ENCODE measurements at places on chromosomes 5 and 9. TPM values are rescaled to one million over a fixed set of nuclear protein-coding genes. Genes with fewer than 3 reads are reported as not detected.

- no peaks in the 10 kb centered on the region for H3K36me3 ChIP-seq
- H3K4me1 ChIP-seq = peaks cover 28% of the 10 kb centered on the region
- DNase-seq = peak; percentile 92
Observed at GRCh38 chr5:111997711-111998110, 240.7 kb upstream of the NREP start.

- H3K36me3 ChIP-seq = peaks cover 37% of the 10 kb centered on the region
- no peak for DNase-seq
- H3K27me3 ChIP-seq = no peaks in the 10 kb centered on the region
- H3K27ac ChIP-seq = peak overlapping the region; percentile 44
- H3K4me3 ChIP-seq = no peak overlapping the region
Observed at GRCh38 chr5:59684388-59685190, 208.9 kb downstream of the PDE4D start.

- no peak overlapping the region for H3K4me3 ChIP-seq
- peaks cover 19% of the 10 kb centered on the region for H3K4me1 ChIP-seq
- no peaks in the 10 kb centered on the region for H3K27me3 ChIP-seq
- peaks cover 6% of the 10 kb centered on the region for H3K36me3 ChIP-seq
Observed at GRCh38 chr9:107866711-107867311, 377.2 kb upstream of the KLF4 start.

DNA sequence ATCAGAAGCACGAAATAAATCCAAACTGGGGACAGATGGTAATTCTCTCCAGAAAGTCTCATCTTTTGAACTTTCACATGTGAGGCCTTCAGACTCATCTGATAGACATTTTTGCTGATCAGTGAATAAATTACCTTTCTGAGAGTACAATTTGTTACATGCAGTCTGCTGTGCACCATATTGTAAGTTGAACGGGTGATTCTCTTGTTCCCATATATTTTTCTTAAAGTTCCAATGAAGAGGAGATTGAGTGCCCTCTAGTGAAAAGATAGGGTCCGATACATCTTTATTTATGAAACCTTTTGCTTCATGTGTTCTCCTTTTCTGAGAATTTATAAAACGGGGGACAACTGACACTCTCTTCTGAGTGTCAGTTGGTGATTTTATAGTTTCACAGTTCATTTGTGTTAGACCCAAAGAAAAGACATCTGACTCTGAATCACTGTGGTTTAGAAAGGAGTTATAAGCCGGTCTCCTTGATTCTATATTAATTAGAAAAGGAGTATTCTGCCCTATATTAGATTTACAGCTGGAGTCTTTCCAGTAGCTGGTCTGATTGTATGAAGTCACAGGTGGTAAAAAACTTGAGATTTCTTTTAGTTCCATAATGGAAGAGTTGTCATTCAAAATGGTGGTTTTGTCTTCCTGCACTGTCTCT, 30.4 kb downstream of the GNG10 start:
- H3K27me3 ChIP-seq = no peaks in the 10 kb centered on the region
- no peak overlapping the region for H3K4me3 ChIP-seq
- peak overlapping the region; percentile 27 for H3K27ac ChIP-seq
- H3K4me1 ChIP-seq = no peaks in the 10 kb centered on the region

- H3K27me3 ChIP-seq = no peaks in the 10 kb centered on the region
- peaks cover 29% of the 10 kb centered on the region for H3K4me1 ChIP-seq
- H3K36me3 ChIP-seq = no peaks in the 10 kb centered on the region
- peak overlapping the region; percentile 73 for H3K27ac ChIP-seq
- peak overlapping the region; percentile 4 for H3K4me3 ChIP-seq
Observed at GRCh38 chr9:21836437-21837161, 34.2 kb downstream of the MTAP start.

DNA sequence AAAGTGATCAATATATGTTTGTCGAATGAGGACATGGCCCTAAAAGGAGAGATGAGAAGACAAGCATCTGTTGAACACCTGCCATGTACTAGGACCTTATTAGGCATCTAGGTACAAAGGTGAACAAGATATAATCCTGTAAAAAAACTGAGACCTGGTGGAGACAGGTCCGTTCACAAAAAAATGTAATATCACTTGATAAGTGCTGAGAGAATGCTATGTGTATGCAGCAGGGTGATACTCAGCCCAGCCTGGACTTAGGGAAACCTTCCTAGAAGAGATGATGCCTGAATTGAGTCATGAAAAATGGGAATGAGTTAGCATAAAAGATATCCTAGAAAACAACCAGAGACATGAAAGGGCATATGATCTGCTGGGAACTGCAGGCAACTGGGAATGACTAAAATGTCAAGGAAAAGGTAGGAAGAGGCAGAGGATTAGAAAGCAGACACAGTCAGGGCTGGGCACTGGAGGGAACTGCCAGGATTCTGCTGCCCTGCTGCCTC, 108.5 kb downstream of the ADRB2 start:
- H3K4me3 ChIP-seq = no peak overlapping the region
- H3K4me1 ChIP-seq = peaks cover 29% of the 10 kb centered on the region
- H3K36me3 ChIP-seq = peaks cover 6% of the 10 kb centered on the region
- no peak for DNase-seq
- no peaks in the 10 kb centered on the region for H3K27me3 ChIP-seq

DNA sequence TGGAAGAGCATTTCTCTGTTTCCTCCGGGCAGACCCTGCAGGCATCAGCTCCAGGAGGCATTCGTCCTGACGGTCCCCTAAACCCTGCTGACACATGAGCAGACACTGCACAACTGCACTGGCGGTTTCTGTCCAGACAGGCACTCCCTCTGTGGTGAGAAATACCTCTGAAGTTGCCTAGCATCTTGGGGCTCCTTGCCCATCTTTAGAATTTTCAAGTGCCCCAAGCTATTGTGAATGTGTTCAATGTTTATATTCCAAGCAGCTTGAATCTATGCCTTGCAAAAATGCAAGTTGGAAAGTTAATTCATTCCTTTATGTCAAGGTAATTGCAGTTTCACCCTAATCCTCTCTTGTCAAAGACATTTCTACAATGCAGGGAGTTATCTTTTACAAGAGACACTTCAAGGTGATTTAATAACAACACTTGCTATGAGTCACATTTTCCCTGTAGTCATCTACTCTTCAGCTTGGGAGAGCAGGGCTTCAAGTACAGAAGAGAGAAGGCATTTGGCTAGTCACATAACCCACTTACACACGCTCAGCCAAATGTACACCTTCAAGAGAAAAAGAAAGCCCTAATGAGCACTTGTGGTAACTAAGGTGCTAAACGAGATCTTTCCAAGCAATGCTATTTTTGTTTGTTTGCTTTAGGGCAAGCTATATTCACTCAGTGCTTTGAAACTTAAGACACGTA, 302.5 kb downstream of the MLLT3 start:
- peak; percentile 53 for DNase-seq
- no peaks in the 10 kb centered on the region for H3K27me3 ChIP-seq
- peaks cover 41% of the 10 kb centered on the region for H3K4me1 ChIP-seq
- peak overlapping the region; percentile 50 for H3K27ac ChIP-seq

GRCh38 chr9:135997090-135998015, 36.2 kb upstream of the UBAC1 start:
- H3K4me1 ChIP-seq = no peaks in the 10 kb centered on the region
- DNase-seq = no peak
- H3K27ac ChIP-seq = no peak overlapping the region
- H3K4me3 ChIP-seq = no peak overlapping the region

- no peak for DNase-seq
- no peaks in the 10 kb centered on the region for H3K4me1 ChIP-seq
- H3K27me3 ChIP-seq = no peaks in the 10 kb centered on the region
- H3K27ac ChIP-seq = no peak overlapping the region
Observed at GRCh38 chr9:93436655-93437407, 14.7 kb upstream of the FAM120A start.

DNA sequence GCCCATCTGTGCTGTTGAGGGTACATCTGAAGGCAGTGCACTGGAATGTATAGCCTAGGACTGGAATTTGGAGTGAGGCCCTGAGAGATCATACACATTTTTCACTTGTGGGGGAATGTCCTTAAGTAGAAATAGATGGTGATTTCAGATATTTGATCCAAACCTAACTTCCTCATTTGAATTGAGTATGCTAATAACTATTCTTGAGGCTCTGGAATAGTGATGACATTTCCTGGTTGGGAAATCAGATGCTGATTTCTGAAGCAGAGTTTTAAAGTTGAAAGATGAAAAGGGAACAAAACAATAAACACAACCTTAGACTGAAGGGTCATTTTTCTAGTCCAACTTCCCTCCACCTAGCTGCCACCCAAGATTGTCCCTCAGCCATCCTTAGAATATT, 163.0 kb upstream of the CCDC152 start:
- peaks cover 17% of the 10 kb centered on the region for H3K4me1 ChIP-seq
- H3K36me3 ChIP-seq = no peaks in the 10 kb centered on the region
- no peak overlapping the region for H3K4me3 ChIP-seq
- H3K27ac ChIP-seq = no peak overlapping the region
- no peaks in the 10 kb centered on the region for H3K27me3 ChIP-seq

The SVEP1 gene
- total RNA-seq = 9.9 TPM

DNA sequence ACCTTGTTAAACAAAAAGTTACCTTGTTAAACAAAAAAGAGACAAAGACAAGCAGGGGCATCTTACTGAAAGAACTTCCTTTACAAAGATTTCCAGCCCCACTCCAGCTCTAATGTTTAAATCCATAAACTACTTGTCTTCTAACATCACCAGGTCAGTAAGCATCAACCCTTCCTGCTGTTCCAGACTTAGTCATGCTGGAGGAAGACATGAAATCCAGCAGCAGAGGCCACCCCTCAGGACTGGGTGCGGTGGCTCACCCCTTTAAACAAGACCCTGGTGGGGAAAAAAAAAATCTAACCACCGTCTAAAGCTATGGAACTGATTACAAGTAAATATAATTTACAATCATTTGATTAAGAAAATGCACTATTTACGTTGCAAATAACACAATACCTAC, 9.1 kb downstream of the PDCL start:
- no peaks in the 10 kb centered on the region for H3K27me3 ChIP-seq
- H3K27ac ChIP-seq = no peak overlapping the region
- H3K4me3 ChIP-seq = no peak overlapping the region
- peaks cover 6% of the 10 kb centered on the region for H3K4me1 ChIP-seq
- DNase-seq = no peak

DNA sequence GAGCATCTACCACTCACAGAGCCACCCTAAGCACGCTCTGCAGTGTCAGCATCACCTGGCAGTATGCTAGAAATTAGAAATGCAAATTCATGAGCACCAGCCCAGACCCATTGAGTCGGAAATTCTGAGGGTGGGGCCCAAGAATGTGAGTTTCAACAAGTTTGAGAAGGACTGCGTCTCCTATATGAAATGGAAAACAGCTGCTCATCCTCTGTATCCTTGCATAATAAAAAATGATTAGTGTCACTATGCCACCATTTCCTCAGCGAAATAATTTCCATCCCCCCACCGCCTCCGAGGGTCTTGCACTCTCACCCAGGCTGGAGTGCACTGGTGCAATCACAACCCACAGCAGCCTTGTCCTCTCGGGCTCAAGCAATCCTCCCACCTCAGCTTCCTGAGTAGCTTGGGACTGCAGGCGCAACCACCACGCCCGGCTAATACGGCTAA, 1.3 kb upstream of the IQGAP2 start:
- H3K4me3 ChIP-seq = peak overlapping the region; percentile 76
- H3K27ac ChIP-seq = no peak overlapping the region
- no peaks in the 10 kb centered on the region for H3K4me1 ChIP-seq
- H3K27me3 ChIP-seq = peaks cover 48% of the 10 kb centered on the region

DNA sequence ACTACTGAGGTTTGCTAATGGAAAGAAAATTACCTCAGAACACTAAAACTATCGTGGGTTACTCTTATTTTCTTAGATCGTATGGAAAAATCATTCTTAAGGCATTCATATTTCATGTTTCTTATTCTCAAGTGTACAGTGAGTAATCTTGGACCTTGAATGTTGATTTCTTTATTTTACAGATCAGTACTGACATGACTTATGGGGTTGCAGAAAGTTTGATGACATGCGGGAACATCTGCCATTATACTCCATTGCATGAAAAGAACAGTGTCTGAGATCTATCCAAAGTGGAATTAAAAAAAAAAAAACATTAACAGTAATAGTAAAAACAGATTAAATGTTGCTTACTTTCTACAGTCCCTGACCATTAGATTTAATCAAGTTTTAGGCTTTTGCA, 1290.2 kb upstream of the WWC1 start:
- H3K4me3 ChIP-seq = no peak overlapping the region
- H3K36me3 ChIP-seq = no peaks in the 10 kb centered on the region
- no peak for DNase-seq
- H3K27me3 ChIP-seq = no peaks in the 10 kb centered on the region

GRCh38 chr5:144433140-144433822, 262.6 kb downstream of the KCTD16 start:
- H3K36me3 ChIP-seq = no peaks in the 10 kb centered on the region
- DNase-seq = no peak
- H3K27me3 ChIP-seq = no peaks in the 10 kb centered on the region
- no peak overlapping the region for H3K27ac ChIP-seq
- H3K4me3 ChIP-seq = no peak overlapping the region
- H3K4me1 ChIP-seq = no peaks in the 10 kb centered on the region

Data from MCF 10A (cell line).